ENCODE measurements at places on chromosomes 5 and 9. TPM values are rescaled to one million over a fixed set of nuclear protein-coding genes. Genes with fewer than 3 reads are reported as not detected.

GRCh38 chr5:68048516-68048915 lies 167.0 kb upstream of the PIK3R1 start:
- no peak for DNase-seq

DNA sequence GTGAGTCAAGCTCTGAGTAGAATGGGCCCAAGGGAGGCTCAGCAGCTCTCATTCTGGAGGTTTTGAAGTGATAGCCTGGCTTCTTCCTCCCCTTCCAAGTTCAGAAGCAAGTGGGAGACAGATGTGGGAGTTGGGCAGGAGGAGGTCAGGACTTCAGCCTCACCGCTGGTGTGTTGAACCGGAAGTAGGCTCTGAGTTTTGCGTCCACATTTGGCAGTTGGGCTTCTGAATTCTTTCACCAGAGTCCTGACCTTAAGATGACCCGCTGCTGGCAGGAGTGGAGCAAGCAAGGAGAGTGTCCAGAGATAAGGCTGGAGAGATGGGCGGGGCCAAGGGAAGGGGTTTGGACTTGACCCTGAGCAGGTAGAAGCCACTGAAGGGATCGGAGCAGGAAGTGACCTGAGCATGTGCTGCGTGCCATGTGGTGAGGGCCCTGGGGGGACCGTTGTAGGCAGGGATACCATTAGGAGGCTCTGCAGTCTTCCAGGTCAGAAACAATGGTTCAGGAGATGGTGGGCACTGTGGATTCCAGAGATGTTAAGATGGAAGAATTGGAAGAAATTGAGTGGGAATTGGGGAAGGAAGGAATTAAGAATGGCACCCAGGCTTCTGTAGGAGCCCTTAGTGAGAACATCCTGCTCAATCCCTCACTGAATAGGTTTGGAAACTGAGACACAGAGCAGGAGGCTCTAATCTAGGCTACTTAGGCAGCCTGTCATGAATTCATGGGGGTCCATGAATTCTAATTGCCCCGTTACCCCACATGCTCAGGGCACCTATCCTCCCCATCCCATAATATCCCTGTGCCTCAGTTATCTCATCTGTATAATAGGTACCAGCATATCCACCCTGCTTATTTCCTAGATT lies 25.9 kb downstream of the GALNT12 start:
- DNase-seq: no peak

DNA sequence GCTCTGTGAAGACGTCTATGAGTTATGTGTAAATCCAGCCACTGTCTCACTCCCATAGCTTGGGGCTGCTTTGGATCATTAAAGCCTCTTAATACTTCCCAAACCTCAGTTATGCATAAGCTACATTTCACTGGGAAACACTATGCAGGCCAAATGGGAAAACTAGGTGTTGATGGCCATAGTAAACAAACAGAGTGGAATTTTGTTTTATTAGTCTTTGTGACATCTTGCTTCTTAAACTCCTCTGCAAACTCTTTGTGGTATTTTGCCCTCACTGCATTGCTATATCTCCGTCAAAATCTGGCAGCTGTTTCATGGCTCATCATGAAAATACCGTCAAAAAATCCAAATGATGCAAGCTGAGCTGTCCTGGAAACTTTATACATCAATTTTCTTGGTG lies 167.2 kb upstream of the HMHB1 start:
- DNase-seq: no peak

GRCh38 chr9:131598121-131598520 lies 52.8 kb downstream of the PRRT1B start:
- no peak for DNase-seq

DNA sequence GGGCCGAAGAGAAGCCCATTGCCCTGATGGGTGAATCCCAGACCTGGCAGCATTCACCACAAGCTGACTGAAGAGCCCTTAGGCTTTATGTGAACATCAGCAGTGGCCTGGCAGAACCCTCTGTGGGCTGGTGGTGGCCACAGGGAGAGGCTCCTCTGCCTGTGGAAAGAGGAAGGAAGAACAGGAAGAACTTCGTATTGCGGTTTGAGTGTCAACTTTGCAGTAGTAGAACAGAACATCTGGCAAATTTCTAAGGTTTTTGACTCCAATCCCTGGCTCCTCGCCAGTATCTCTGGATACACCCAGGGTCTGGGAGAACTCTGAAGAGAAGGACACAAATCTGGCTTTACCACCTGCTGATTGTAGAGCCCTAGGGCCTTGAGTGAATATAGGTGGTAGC lies 356.4 kb upstream of the GRAMD2B start:
- DNase-seq: no peak

The UBE2D2 gene
- 98.7 TPM for total RNA-seq

The CER1 gene
- not detected for total RNA-seq

The SHOC1 gene
- total RNA-seq: not detected

Data from PC-3 (cell line).